ENCODE measurements at places on chromosomes 6 and 20.

- no peak for DNase-seq
These were observed 65.2 kb upstream of the PRND start for GRCh38 chr20:4656491-4656890.

DNA sequence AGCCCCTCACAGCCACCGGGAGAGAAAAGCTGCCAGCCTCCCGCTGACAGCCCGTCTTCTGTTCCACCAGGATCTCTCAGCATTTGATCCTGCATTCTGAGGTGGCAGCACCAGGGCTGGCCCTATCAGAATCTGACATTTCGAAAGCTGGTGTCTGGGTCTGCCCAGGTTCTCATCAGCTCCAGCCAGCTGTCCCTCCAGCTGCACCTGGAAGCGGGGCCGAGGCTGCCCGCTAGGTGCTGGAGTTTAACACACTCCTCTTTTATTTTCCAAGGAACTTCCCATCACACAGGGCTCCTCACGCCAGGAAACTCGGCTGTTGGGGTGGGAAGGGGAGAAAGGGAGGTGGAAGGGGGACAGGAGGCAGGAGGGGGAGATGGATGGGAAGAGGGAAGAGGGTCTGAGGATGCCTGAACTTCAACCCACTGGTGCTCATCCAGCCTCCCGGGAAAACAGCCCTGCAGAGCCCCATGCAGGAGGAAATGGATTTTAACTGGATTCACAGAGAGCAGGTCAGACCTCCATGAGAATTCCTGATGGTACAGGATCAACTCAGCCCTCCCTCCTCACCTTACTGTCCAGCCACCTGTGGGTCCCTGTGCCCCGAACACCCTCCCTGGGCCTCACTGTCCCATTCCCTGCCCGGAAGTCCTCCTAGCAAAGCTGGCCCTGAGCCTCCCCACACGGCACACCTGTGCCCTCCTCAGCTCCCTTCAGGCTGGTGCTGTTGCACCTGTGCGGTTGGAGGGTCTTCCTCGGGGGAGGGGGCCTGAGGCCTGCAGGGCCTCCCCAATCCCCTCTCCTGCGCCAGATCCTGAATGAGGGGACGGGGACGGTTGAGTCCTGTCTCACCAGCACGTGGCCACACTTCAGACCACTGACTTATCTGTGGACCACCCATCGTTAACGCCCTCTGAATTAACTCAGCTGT lies 3.9 kb upstream of the LSM14B start:
- no peak for DNase-seq

DNA sequence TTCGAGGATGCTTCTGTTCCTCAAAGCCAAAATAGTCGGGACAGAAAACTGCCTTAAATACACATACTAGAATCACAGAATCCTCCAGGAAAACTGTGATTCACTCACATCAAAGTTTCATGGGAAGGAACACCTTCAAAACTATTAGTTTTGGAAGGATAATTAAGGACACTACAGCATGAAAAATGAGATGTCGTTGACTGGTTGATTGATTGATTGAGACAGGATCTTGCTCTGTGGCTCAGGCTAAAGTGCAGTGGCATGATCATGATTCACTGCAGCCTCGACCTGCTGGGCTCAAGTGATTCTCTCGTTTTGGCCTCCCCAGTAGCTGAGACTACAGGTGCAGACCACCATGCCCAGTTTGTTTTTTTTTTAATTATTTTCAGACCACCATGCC lies 25.7 kb upstream of the MAP3K4 start:
- no peak for DNase-seq

DNA sequence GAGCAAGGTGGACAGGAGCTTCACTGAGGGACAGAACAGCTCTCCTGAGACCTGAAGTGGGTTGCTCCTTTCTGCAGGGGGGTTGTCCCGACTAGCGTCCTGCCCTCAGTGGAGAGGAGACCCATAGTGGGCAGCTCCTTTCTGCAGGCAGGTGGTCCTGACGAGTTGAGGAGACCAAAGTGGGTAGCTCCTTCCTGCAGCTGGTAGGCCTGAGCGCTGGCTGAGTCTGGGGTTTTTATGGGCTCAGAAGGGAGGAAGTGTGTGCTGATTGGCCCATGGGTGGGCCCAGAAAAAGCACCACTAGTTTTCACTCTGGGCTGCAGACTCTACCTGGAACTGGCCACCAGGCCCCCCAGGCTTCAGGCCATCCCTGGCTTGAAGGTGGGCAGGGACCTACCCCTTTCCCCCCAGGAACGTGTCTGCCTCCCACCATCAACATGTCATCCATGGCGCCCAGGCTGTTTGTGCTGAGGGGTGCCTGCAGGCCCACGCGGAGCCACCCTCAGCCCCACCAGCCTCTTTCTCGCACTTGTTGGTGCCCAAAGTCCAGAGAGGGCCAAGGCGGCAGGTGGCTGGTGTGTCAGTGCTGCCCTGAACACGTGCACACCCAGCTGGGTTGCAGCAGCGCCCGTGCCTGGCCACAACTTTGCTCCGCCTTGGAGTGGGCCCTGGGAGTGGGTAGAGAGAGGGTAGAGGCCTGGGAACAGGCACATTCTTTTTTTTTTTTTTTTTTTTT lies 1.6 kb upstream of the DEK start:
- no peak for DNase-seq

DNA sequence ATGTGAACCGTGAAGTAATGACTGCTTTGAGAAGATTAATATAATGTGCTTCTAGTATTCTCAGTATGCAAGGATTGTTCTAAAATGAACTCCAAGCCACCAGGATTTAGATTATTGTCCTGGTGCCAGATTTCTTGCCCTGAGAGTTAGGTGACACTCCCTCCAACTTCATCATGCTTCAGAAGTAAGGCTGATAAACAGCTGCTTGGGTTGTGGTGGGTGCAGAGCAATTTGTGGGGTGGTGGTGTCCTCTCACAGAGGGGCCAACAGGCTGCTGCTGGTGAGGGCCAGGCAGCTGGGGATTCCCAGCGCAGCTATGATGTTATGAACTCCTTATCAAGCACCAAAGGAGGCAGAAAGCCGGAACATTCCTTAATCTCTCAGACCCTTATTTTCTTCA lies 114.6 kb downstream of the MCHR2 start:
- DNase-seq, result no peak

- DNase-seq, result no peak
These were observed 11.1 kb upstream of the TRIM38 start for GRCh38 chr6:25951296-25952032.

DNA sequence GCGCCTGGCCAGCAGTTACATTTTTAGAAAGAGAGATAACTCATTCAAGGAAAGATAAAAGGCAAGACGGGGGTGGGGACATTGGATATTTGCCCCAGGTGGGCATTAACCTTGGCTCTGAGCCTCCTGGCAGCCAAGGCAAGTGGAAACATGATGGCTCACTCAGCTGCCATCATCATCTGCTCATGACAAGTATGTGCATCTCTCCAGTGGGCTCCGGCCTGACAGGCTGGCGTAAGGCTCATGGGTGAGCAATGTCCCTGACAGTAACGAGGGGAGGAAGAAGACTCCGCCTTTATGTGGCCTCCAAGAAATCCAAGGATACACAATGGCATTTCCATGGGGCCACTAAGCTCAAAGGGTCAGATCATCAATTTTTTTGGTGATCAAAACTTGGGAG lies 13.3 kb downstream of the ANKRD60 start:
- DNase-seq, result no peak

DNA sequence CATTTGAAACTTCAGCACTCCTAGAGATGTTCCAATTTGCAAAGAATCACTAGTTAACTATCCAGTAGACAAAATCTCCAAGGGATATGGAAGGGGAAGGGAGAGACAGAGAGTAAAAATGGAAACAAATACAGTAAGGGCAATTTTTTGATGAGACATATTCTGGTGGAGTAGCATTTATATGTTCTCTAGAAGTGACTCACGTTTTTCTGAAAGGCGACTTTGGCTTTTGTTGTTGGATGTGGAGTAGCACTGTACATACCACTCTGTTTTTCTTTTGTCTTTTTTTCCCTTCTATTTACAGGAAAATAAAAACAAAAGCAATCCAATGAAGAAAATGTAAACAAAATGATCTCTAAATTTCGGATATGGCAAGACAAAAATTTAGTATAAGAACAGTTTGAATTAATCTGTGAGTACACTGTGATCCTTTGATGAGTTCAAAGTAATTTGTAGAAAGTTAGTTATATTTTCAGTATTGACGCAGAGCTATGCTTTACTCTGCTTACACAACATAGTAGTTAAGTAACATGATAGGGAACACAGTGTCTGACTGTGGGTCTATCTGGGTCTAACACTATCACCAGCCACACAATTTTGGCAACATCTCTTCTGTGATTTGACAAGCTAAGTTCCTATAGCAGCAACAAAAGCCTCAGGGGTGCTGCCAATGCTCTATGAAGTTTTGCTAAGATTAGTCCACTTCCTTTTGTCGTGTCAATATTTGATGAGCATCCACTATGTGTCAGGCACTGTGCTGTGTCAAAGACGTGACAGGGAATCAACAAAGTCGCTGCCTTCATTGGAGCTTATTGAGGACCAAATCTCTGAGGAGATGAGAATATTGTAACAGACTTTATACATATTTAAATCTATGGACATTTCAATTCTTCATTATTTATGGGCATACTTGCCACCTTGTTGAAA lies 27.3 kb upstream of the TAGAP start:
- DNase-seq, result peak; percentile 6

GRCh38 chr20:58634521-58635278 lies 16.4 kb upstream of the STX16 start:
- DNase-seq, result no peak

- DNase-seq, result no peak
These were observed 49.9 kb upstream of the TENT5A start for GRCh38 chr6:81802356-81802755.

DNA sequence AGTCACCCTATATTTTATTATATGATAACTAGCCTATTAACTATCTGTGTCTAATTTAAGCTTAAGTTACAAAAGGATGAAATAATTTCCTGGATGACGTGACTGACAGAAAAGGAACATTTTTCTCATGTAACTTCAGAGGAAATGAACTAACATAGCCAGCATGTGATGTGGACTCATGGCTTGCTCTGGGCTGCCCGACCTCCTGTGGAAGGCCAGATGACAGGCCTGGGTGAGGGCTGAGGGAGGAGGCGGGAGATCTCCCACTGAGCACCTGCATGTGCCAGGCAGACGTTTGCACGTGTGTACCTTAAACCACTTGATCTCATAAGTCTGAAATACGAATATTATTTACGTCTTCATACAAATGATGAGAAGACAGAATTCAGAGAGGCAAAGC lies 321.1 kb downstream of the SYNE1 start:
- DNase-seq, result no peak

DNA sequence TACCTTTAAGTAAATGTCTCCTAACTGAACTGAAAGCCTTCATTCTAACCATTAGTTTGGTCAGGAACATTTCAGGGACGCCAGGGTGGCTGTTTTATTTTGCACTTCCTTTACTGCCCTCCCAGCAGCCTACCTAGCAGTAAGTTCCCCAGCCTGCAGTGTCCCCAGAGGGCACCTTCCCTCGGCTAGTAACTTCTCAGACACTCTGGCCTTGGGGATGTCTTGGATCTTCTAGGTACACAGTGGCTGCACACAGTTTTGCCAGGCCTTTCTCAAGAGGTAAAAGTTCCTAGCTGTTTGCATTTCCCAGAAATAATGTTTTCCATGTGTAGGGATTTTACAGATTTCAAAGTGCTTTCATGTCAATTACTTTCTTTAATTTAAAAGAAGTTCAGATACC lies 378 bp upstream of the LAMA2 start:
- DNase-seq, result peak; percentile 62

- DNase-seq, result no peak
These were observed 46.5 kb downstream of the SLC22A3 start for GRCh38 chr6:160394654-160395035.

All from islet precursor cell (in vitro differentiated cells).